ENCODE measurements at places on chromosomes 7 and 10.

DNA sequence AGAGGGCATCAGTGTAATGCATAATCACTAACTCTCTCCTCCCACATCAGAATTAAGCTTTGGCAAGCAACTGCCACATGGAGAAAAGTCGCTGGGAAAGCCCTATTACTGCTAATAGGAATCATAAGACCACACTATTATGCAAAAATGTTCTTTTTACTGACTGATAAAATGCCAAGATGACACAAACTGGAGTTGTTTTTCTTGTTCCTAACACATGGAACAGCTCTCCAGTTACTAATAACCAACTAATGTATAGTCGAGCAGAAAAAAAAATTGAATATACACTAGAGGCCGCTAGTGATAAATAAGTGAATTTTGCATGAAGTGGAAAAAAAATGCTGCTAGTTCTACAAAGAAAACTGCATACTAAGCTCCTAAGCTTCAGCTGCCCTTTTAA is 165.6 kb downstream of the TPK1 start:
- DNase-seq = no peak

GRCh38 chr7:155676052-155676451 is 31.6 kb downstream of the RBM33 start:
- DNase-seq = no peak

DNA sequence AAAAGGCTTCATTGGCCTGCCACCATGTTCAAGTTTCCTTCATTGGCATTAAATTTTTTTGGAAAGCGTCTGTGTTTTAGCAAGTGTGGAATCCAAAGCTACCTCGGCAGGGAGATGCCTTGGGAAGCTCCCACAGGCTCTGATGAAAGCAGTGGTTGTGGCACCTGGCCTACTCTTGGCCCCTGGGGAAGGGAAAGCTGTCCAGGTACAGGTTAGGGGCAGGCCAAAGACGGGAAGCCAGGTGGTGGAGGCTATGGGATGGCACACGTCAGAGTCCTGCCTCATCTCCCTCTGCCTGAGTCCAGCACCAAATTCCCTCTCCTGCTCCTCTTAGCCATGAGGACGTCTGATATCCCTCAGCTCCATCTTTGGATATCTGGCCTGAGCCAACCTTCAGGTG is 49.7 kb downstream of the C10orf120 start:
- peak; percentile 46 for DNase-seq

DNA sequence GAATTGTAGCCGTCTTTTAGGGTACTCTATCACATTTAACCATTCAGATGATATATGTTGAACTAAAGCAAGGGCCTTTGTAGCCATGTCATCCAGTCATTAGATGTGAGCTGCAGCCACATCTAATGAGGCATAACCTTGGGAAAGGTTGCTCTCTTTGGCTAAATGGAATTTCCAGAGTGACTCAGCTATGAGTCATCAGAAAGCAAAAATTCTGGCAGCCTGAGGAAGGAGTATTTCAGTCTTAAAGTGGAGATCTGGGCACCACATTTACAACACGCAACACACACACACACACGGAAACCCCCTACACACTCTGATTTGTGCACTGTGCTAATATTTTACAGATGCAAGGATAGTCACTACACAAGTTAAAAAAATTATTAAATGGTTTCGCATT is 176.9 kb upstream of the ZWINT start:
- no peak for DNase-seq

DNA sequence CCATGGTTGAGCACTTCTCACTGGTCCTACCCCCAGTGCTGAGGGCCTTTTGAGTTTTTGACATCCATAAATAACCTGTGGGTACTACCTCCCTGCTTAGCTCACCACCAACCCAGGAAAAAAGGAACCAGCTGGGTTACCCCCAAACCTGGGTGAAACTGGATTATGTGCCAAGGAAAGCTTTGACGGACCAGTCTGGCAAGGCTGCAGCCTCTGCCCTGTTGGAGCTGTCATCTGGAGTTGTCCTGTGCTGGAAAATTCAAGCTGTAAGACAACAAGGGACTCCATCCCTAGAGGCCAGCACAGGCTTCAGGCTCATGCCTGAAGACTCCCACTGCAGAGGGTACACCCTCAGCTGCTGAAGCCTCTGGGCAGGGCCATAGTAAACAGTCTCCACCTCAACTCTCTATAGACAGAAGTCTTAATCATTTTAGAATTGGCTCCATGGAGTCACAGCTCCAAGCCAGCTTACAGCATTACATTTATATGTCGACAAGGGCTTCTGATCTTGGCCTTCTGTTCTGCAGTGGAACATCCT is 115.5 kb upstream of the AFAP1L2 start:
- no peak for DNase-seq

DNA sequence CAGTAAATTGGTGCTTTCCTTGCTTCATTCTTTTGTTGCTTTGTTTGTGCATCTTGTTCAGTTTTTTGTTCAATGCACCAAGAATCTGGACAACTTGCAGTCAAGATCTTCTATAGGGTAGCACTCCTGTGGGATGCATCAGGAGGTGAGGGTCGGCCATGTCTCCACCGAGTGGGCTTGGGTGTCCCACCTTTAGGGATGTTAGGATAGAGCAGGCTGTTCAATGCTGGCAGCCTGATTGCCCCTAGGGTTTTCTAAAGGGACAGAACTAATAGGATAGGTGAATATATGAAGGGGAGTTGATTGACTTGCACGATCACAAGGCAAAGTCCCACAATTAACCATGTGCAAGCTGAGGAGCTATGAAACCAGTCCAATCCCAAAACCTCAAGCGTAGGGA is 109.9 kb downstream of the GLRX3 start:
- DNase-seq = no peak

DNA sequence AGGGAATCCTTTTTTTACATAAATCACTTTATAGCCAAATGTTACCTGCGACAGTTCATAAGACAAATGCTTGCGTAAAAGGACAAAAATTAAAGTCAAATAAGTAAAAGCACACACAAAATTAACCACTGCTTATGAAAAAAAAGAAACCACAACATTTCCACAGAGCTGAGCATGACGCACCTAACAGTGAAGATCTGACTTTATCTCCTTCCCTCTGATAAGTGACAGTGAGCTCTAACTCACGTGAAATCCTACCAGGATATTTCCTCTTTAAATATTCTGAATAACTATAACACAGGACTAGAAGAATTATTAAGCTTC is 225.5 kb downstream of the SFMBT2 start:
- DNase-seq = no peak

- DNase-seq = no peak
Measured at GRCh38 chr7:94243066-94243711, 151.5 kb upstream of the COL1A2 start.
